Temporal lobe (tissue), 4 donors: ENCODE measurements at places on chromosomes 3 and 15. TPM values are rescaled to one million over a fixed set of nuclear protein-coding genes. Genes with fewer than 3 reads are reported as not detected.

MASP1 gene
- total RNA-seq = 42.0 TPM

TIPIN gene
- 15.2 TPM for total RNA-seq

RCCD1 gene
- 9.6 TPM for total RNA-seq

RPUSD3 gene
- 15.5 TPM for total RNA-seq

TMEM266 gene
- total RNA-seq = 3.2 TPM

IL20RB gene
- 0.25 TPM for total RNA-seq

ANKRD34C gene
- total RNA-seq = under 0.01 TPM

DUOXA1 gene
- under 0.01 TPM for total RNA-seq

SNAPC5 gene
- total RNA-seq = 11.8 TPM

CMTM8 gene
- total RNA-seq = 0.49 TPM

C3orf22 gene
- not detected for total RNA-seq

GABRB3 gene
- 102 TPM for total RNA-seq

EFL1 gene
- total RNA-seq = 29.3 TPM
